Activated CD4-positive, alpha-beta T cell treated with anti-CD3 and anti-CD28 coated beads for 4 hours (primary cell): ENCODE measurements at places on chromosomes 7 and 10.

GRCh38 chr10:109784236-109784635, 139.1 kb downstream of the XPNPEP1 start:
- DNase-seq: no peak

- peak; percentile 8 for DNase-seq
Measured at GRCh38 chr7:128322040-128322643, 21.6 kb downstream of the RBM28 start.

DNA sequence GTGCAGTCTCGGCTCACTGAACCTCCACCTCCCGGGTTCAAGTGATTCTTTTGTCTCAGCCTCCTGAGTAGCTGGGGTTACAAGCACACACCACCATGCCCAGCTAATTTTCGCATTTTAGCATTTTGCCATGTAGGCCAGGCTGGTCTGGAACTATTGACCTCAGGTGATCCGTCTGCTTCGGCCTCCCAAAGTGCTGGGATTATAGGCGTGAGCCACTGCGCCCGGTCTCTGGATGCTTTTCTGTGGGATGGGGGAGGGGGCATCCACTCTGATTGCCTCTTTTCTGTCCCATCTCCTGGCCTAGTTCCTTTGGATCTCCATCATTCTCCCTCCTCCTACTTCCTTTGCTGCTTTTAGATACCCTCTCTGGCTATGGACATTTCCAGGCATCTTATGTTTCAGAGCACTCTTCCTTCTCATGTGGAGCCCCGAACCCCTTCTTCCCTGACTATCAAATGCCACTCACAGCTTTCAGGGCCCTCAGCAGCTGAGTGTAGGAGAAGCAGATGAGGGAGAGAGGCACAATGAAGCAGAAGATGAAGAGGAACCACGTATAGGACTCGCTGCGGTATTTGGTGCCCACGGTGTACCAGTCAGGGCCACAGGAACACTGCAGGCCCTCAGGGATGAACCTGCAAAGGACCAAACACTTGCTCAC, 1.4 kb downstream of the OPN1SW start:
- no peak for DNase-seq

DNA sequence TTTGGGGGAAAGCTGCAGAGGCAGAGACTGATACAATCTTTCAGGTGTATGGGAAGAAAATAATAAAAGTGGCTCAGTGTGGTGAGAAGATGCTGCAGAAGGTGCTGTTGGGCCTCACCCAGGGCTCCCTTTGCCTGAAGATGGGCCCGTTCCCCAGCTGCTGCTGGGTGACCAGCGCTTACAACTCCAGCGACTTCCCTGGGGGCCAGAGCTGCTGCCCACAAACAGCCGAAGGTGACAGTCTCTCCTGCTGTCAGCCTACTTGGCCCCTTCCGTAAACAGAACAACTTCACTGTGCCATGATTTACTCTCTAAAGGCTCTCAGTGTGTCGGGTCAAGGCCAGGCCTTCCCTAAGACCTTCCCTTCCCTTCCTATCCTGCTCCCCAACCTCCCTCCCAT, 93.6 kb upstream of the PCBD1 start:
- DNase-seq: no peak

GRCh38 chr7:27605689-27606269, 56.9 kb downstream of the HIBADH start:
- no peak for DNase-seq

DNA sequence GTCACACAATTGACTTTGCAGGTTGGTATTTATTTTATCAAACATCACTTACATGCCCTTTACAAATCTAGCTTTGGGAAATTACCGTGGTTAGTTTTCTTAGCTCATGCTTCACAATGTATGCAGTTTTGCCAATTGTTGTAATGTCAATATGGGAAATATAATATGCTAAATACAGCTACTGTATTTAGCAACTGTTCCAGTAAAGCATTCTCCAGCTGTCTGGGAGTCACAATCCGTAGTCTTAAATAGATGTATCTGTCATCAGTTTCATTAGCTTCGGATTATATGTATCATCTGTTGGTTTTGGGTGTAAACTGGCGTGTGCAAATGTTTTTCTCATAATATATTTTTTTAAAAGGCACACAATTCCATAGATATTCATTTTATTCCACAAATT, 19.4 kb upstream of the AHR start:
- DNase-seq: no peak

GRCh38 chr10:122420624-122421007, 33.8 kb upstream of the ARMS2 start:
- no peak for DNase-seq

- DNase-seq: peak; percentile 63
Measured at GRCh38 chr10:88880282-88881076, 434 bp downstream of the STAMBPL1 start.

DNA sequence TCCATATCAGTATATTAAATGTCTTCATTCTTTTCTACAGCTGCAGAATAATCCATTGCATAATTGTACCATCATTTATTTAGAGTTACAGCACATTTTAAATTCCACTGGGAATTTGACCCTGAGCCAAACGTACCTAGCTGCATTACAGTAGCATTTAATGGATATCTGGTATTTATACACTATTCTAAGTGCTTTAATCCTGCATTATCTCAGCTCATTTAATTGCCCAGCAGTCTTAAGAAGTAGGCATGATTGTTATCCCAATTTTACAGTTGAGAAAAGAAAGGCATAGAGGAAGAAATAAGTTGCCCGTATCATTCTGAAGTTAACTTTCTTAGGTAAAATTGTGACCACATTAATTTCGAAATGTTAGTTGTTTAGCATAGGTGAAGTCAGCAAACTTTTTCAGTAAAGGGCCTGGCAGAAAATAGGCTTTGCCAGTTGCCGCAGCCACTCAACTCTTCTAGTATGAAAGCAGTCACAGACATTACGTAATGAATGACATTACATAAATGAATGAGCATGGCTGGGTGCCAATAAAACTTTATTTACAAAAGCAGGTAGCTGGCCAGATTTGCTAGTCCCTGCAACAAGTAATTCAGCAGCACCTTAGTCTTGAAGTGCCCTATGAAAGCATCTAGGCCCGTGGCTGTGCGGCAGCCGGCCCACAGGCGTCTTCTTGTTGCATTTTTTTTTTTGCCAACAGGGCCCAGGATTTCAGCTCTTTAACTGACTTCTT, 30.0 kb downstream of the GUSB start:
- no peak for DNase-seq

GRCh38 chr7:15113752-15114151, 211.2 kb upstream of the DGKB start:
- DNase-seq: no peak

GRCh38 chr10:78316451-78316931, 282.8 kb downstream of the RPS24 start:
- no peak for DNase-seq

- DNase-seq: no peak
Measured at GRCh38 chr10:112789248-112789647, 160.8 kb upstream of the TCF7L2 start.

DNA sequence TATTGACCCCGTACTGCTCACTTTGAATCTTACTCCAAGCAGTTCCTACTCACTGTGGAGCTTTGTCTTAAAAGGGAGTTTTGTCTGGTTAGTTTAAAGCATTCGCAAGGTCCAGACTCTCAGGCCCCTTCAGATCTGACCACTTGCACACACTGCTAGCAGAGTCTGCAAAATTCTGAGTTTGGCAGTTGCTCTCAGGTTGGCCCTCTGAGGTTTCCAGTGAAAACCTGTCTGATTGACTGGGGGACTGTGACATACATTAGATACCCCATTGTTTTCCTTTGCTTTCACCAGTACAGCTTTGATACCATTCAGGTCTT, 149.2 kb downstream of the XPNPEP1 start:
- DNase-seq: no peak

DNA sequence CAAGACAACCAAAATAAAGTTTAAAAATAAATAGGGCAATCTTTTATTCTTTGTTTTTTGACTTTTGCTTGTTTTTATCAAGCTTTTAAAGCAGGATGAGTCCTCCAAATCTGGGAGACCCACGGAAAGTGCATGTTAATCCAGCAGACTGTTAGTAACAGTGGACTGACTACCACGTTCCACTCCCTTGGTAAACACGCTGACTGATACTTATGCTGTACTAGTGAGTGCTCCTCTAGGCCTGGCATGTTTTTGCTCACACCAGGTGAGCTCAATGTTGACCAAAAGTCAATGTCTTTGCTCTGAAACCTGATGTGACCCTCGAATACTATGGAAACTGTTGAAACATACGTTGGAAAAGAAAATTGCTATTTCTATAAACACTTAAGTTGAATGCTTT, 88.4 kb downstream of the KIAA1549 start:
- DNase-seq: no peak

- DNase-seq: no peak
Measured at GRCh38 chr10:26090026-26090425, 126.5 kb upstream of the GAD2 start.

DNA sequence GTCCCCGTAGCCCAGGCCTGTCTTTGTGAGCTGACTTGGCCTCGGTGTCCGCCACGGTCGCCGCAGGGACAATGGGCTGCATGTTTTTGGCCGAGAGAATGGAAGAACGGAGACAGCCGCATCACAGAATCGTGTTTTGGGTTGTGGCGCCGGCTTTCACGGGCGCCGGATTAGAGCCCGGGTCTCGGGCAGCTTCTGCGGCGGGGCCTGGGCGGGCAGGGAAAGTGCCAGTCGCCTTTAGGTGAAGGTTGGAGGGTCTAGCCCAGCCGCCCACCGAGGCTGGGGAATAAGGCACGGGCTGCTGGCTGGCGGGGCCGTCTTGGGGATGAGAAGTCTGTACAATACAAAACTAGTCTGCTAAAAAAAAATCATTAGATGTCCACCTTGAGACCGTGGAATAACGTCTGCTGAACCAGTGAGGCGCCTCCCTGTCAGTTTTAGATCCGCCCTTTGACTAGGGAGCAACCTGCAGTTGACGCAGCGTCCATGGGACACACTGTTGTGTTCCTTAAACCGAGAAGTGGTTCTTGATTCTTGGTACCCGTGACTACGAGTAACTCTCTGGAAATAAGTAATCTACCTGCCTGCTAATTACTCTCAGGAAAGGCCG, 577 bp downstream of the DNAJB9 start:
- peak; percentile 46 for DNase-seq
